ENCODE measurements at places on chromosomes 7 and 10. TPM values are rescaled to one million over a fixed set of nuclear protein-coding genes. Genes with fewer than 3 reads are reported as not detected.

Gene CDK1
- total RNA-seq = 3.4 TPM

Gene PIP4K2A
- 126 TPM for total RNA-seq

Gene LANCL2
- 8.9 TPM for total RNA-seq

Gene HMX2
- total RNA-seq = not detected

Gene PLXDC2
- 46.2 TPM for total RNA-seq

Gene PALS2
- total RNA-seq = 53.5 TPM

Gene ANKRD7
- total RNA-seq = 0.42 TPM
